Hindlimb muscle (tissue), 1 donor: ENCODE measurements at places on chromosomes 1 and 21. TPM values are rescaled to one million over a fixed set of nuclear protein-coding genes. Genes with fewer than 3 reads are reported as not detected.

The SPRR2F gene
- polyA plus RNA-seq, result not detected

DNA sequence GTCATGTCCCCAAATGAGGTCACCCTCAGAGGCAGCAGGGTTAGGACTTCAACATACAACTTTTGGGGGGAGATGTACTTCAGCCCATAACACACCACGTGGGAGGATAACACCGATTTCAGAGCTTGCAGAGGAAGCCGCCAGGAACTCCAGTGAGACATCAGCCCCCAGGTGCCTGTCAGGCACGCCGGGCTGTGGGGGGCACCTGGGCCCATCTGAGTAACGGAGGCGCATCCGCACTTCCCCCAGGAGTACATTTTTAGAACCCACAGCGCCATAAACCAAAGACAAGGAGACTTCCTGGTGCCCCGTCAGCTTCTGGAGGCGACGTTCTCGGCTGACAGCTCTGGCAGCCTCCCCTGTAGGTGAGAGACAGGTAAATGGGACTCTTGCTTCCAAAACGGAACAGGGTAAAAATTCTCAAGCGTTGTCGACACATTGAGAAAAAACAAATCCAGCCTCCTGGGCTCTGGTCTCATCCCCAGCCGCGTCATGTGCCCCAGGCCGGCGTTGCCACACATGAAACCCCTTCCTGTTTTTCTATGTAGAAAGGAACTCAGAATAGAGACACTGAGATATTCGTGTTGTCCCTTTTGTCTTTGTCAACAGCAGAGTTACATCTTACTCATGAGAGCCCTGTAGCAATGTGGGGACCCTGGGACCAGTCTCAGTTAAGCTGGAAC lies 93.3 kb downstream of the PDE9A start:
- DNase-seq, result no peak

- no peak for DNase-seq
Observed at GRCh38 chr1:59878370-59878769, 48.2 kb downstream of the CYP2J2 start.

DNA sequence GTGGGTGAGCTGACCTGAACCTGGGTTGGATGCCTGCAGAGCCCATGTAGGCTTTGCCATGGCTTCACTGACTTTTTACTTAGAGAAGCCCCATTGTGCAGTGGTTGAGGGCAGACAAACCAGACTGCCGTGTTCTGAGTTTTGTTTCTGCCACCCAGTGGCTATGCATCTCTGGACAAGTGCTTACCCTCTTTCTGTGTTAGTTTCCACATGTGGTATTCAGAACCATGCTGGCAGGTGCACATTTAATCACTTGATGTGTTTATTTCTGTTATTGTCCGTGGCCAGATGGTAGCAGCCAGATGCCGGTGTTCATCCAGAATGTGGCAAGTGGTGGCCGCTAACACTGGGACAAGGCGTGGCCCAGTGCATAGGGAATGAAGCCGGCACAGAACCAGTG lies 10.3 kb upstream of the PTPN7 start:
- no peak for DNase-seq

DNA sequence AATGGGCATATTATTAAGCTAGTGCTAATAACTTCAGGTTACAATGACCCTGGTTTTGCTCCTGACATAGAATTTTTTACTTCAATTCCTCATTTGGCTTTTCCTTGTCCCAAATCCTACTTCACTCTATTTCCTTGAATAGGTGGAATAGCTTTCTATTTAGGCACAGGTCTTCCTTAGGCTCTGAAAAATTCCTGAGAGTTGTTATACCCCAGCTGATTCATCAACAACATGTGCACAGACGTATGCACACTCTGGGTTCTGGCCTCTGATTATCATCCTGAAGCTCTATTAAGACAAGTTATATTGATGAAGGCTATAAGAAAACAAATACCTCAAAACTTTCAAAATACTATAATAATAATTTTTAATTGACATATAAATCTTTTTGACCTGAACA lies 172.4 kb downstream of the NTMT2 start:
- DNase-seq, result no peak

- no peak for DNase-seq
Observed at GRCh38 chr1:26696654-26697430, 1.0 kb downstream of the ARID1A start.

The IL20 gene
- polyA plus RNA-seq, result not detected

DNA sequence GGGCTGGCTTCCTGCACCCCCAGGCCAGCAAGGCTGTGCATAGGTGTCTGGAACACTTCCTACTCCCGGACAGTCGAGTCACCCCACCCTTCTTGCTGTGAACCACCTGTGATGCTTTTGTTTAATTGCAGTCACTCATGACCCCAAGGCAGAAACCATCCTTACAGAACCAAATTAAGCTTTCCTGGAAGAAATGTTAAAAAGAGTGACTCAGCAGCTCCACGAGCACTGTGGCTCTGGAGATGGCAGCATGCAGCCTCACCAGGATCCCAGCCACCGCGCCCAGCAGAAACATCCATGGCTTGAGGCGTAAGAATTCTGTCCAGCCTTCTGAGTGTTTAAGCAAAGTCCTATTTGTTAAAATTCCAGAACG lies 28.8 kb downstream of the SNAP47 start:
- DNase-seq, result no peak

GRCh38 chr1:56938646-56939045 lies 27.2 kb downstream of the C8B start:
- no peak for DNase-seq

- DNase-seq, result no peak
Observed at GRCh38 chr1:9037476-9038337, 11.5 kb upstream of the SLC2A7 start.

The LDLRAD1 gene
- not detected for polyA plus RNA-seq

DNA sequence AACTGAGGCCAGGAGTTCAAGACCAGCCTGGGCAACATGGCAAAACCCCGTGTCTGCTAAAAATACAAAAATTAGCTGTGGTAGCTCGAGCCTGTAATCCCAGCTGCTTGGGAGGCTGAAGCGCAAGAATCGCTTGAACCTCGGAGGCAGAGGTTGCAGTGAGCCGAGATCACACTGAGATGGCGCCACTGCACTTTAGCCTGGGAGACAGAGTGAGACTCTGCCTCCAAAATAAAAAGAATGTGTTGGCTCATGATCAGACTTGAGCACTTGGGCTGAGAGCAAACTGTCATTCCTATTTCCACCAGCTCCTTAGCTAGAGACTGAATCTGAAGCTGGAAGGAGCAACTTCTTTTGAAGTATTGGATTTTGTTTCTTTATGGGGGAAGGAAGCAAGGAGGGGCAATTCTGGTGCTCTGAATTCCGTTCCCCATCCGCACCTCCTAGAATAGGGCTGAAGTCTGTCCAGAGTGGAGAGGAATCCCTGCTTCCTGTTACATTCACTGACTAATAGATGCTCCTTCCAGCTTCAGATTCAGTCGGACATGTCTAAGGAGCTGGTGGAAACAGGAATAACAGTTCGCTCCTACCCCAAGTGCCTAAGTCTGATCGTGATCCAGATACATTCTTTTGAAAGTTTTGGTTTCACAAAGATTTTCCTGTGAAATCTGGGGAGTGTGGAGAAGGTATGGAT lies 3.8 kb downstream of the ZNF672 start:
- peak; percentile 61 for DNase-seq

DNA sequence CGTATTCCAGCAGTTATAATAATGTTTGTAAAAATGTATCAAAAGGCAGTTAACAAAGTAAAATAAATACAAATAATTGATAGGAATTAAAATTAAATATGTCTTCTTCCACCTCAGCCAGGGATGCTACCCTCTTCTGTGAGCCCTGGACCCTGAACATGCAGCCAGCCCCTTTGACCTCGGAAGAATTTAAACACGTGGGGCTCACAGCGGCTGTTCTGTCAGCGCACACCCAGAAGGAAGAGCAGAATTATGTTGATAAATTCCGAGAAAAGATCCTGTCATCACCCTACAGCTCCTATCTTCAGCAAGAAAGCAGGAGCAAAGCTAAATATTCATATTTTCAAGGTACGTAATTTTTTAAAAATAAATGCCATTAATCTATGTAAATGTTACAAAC lies 26.5 kb downstream of the UTS2 start:
- DNase-seq, result no peak

GRCh38 chr1:24222008-24222605 lies 35.0 kb upstream of the IFNLR1 start:
- no peak for DNase-seq

GRCh38 chr1:73821520-73821919 lies 376.5 kb downstream of the LRRIQ3 start:
- no peak for DNase-seq

The U2AF1 gene
- polyA plus RNA-seq, result 24.6 TPM

DNA sequence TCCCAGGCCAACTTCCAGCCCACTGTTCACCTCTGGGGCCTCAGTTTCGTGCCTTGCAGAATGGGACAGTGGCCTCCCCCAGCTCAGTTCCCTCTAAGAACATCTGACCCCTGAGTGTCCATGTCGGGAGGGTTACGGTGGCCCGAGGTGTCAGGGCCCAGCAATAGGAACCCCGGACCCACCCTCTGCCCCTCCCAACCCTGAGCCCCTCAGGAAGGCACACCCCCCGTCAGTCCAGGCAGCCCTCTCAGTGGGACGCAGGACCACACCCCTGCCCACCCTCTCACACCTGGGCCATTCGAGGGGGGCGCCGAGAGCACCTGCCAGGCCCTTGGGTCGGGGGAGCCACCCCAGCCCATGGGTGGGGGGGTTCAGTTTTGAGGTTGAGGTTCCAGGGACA lies 447 bp downstream of the TTC34 start:
- no peak for DNase-seq

The SLFNL1 gene
- polyA plus RNA-seq, result 0.68 TPM

DNA sequence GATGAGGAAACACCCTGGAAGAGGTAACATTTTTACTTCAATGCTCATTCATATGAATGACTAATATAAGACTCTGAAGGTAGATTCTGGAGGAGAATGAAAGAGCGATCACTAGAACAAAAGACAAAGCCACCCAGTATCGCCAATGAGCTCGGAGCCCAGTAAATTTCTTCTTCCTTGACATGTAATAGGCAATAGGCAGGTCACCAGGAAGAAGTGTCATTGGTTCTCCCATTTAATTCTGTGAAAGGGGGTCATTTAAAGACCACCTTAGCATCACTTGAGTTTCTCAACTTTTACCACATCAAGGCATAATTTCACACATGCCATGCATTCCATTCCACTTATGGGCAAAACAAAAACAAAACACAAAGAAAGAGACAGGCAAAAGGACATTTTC lies 7.9 kb downstream of the TNFSF18 start:
- DNase-seq, result no peak

DNA sequence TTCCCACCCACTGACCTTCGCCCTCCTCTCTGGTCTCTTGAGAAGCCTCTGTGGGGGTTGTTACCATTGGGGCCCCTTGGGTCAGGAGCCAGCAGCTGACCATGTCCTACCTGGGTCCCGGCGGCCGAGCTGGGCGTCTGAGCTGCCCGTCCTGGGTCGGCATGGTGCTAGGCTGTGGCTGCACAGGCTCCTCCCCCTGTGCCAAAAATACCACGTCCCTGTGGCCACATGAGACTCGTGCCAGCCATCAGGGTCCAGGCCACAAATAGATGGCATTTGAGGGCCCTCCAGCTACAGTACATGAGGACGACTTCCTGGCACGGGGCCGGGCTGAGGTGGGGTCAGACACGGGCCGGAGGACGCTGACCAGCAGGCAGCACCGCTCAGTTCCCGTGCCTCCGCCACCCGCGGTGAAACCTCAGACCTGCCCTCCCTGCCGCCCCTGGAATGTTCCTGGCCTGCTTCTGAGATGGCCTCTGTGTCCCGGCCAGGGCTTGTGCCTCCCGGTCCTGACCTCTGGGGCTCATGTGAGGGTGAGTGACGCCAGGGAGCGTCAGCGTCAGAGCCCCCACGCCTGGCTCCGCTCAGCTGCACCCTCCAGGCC lies at the start of gene PERM1:
Gene PERM1, minus strand, starts transcription at position 139 of the 604 bp plus-strand sequence. CDS start 1,064 bp downstream, outside the sequence.
- DNase-seq, result no peak

GRCh38 chr1:68197891-68198290 lies 34.4 kb downstream of the WLS start:
- no peak for DNase-seq

- DNase-seq, result no peak
Observed at GRCh38 chr1:42319871-42320484, 15.1 kb downstream of the FOXJ3 start.

The PTPN22 gene
- polyA plus RNA-seq, result 0.26 TPM

- DNase-seq, result no peak
Observed at GRCh38 chr1:46205141-46205540, 2.0 kb downstream of the LURAP1 start.

DNA sequence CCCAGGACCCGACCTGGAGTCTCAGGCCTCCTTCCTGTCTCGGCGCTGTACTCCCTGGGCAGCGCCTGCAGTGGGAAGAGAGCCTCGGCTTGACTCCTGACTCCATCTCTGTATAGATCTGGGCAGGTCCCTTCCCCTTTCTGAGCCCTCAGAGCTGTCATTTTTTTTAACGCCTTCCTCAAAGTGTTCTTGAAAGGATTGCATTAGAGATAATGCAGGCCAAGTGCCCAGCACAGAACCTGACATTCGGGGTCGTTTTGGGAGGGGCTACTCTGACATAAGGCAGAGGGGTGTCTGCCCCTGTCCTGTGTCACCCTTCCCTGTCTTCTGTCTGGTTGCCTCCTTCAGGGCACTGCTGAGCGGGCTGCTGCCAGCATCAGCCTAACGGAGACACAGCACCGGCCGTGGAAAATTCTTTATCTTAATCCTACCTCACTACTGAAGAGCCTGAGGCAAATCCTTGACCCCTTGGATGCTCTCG lies 271.6 kb downstream of the TRABD2B start:
- DNase-seq, result no peak

The RPS27 gene
- polyA plus RNA-seq, result 3,171 TPM

- peak; percentile 32 for DNase-seq
Observed at GRCh38 chr21:14737922-14738321, 191.8 kb upstream of the SAMSN1 start.

DNA sequence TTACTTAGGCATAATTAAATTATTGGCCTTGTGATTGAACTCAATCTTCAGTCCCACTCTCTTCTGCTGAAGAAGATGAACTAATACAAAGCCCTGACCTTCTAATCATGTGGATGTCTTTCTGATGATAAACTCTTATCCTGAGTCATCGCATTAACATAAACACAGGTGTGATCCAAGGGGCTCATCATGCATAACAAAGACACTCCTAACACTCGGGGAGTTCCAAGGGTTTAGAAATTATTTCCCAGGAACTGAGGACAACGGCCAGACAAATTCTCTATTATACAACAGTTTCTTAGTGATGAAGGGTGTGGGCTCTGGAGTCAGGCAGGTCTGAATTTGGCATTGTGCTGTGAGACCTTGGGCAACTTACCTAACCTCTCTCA lies 18.0 kb downstream of the DUSP10 start:
- DNase-seq, result no peak

GRCh38 chr1:239922778-239923522 lies 168.7 kb upstream of the FMN2 start:
- DNase-seq, result no peak

The SLC22A15 gene
- 0.90 TPM for polyA plus RNA-seq
